ENCODE measurements at places on chromosomes 2 and 18. TPM values are rescaled to one million over a fixed set of nuclear protein-coding genes. Genes with fewer than 3 reads are reported as not detected.

Gene IKZF2
- 0.68 TPM for total RNA-seq

Gene ID2
- total RNA-seq = 80.4 TPM

Gene KCNF1
- not detected for total RNA-seq

Gene SIX2
- total RNA-seq = 0.06 TPM

Gene TMEM37
- 1.5 TPM for total RNA-seq

Gene SEMA4C
- 18.0 TPM for total RNA-seq

Gene EGR4
- total RNA-seq = not detected

GRCh38 chr2:173644146-173644545 is 289.5 kb downstream of the CDCA7 start:
- peak; percentile 13 for DNase-seq

DNA sequence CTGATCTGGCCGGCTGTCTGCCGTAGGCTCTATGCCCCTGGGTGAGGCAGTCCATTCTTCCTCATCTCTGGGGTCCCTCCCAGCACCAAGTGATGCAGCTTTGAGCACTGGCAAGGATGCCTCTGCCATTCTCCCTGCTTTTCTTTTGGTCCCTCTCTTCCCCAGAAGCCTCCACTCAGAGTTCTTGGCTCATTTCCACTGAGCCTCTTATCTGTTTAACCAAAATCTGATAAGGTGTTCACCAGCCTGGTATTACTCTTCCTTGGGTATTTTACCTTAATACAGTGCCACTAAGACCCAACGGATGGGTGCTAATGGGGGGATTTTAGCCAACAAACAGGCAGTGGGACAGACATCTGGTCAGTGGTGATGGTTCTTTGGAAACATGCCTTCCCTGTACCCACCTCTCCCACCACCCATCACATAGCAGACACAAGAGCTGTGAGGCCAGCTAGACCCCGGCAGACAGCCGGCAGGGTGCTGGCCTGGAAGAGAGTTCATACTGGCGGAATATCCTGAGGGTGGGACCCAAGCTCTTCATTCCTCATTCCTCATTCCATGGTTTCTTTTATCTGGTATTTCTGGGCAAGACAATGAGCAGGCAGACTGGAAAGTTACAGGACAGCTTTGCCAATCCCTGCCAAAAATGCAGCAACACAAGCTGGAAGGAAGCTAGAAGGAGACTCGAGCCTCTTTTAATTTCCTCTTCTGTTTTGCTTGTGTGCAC is 34.6 kb downstream of the ZBTB7C start:
- no peak for DNase-seq

DNA sequence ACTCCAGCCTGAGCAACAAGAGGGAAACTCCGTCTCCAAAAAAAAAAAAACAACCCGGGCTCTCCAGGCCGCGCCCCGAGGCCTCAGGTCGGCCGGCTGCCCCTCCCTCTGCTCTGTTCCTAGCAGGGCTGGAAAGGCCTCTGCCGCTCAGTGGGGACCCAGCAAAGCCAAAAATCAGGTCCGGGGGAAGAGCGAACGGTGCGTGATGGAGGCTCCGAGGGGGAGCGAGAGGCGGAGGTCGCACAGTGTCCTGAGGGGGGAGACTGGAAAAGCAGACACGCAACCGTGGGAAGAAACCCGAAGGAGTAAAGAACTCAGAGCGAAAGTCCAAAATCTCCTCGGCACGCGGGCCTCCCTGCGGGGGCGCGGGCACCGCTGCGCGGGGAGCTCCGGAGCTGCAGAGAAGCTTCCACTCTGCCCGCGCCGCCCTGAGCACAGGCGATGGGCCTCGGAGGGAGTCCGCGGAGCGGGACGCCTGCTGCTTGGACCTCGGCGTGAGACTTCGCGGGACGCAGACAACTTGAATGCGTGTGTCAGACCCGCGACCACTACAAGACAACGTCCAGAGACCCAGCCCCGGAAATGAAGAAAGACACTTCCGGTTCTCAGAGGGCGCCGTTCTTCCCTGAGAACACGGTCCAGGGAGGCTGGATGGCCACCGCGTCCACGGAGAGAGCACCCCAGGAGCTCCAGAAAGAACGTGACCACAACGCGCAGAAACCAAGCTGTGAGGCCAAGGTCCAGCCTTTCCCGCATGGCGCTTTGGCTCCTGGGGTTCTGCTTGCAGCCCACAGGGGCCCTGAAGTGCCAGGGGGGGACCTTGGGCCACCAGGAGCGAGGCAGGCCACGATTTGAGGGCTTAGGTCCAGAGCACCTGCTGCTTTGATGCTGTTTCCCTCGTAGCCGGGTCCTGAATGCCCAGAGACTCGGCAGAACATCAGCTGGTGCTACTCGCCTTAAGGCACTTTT is 219.8 kb downstream of the DPP10 start:
- no peak for DNase-seq

DNA sequence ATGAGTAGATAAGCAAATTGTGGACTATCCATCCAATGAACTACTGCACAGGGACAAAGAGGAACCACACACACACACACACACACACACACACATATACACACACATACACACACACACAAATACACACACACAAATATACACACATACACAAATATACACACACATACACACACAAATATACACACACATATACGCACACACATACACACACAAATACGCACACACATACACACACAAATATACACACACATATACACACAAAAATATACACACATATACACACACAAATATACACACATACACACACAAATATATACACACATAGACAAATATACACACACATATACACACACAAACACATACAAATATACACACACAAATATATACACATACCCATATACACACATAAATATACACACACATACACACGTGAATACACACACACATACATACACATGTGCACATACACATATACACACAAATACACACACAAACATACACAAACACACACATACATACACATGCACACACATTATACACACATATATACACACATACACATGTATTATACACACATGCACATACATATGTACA is 19.8 kb upstream of the EFHD1 start:
- DNase-seq = no peak

GRCh38 chr2:48694149-48694548 is 61.4 kb downstream of the LHCGR start:
- DNase-seq = no peak

GRCh38 chr2:8611246-8611645 is 70.6 kb upstream of the ID2 start:
- DNase-seq = no peak

- DNase-seq = no peak
Observed at GRCh38 chr2:111106706-111107105, 14.0 kb upstream of the BCL2L11 start.

DNA sequence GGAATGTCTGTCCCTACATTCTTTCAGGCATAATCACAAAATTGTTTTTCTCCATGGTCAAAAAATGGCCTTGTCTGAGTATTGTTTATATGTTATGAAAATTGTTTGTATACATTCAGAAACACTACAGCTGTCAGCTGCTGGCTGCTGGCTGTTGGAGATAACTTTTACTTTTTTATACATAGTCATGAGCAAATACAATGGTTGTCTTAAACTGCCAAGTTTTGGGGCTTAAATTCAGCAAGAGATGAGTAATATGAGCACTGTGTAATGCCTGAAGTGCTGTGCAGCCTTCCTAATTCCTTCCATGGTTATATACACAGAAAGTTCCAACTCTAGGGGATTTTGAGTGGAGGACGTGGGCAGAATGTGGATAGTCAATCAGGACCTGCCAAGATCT is 168.9 kb upstream of the RMP24 start:
- DNase-seq = no peak

DNA sequence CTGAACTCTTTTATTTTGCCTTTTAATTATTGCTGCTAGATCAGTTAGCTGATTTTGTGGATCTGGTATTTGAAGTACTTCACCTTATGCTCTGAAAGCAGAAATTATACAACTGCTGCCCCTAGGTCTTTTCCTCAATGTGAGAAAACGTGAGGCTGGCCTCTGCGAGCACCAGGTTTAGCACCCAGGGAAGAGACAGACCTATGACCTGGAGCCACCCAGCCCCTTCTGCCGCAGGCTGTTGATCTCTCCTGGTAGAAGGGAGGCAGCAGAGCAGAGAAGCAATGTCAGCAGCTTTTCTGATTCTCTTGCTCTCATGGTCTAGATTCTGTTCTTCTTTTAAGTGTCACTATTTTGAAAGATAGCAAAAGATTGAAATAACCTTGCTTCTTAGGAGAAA is 19.9 kb downstream of the TRAPPC12 start:
- no peak for DNase-seq

- DNase-seq = no peak
Observed at GRCh38 chr2:235168174-235168979, 216.6 kb downstream of the SH3BP4 start.

DNA sequence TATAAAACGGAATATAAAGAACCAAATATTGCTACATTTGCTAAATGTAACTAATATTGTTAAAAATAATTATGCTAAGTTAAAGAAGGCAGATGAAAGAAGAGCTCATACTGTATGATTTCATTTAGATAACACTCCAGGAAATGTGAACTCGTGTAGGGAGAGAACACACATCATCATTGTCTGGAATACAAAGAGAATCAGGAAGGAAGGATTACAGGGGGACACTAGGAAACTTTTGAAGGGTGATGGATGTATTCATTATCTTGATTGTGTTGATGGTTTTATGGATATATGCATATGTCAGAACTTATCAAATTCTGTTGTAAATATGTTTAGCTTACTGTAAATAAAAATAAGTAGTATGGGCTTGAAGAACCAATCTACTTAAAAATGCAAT is 104.1 kb upstream of the TRIB2 start:
- DNase-seq = no peak

DNA sequence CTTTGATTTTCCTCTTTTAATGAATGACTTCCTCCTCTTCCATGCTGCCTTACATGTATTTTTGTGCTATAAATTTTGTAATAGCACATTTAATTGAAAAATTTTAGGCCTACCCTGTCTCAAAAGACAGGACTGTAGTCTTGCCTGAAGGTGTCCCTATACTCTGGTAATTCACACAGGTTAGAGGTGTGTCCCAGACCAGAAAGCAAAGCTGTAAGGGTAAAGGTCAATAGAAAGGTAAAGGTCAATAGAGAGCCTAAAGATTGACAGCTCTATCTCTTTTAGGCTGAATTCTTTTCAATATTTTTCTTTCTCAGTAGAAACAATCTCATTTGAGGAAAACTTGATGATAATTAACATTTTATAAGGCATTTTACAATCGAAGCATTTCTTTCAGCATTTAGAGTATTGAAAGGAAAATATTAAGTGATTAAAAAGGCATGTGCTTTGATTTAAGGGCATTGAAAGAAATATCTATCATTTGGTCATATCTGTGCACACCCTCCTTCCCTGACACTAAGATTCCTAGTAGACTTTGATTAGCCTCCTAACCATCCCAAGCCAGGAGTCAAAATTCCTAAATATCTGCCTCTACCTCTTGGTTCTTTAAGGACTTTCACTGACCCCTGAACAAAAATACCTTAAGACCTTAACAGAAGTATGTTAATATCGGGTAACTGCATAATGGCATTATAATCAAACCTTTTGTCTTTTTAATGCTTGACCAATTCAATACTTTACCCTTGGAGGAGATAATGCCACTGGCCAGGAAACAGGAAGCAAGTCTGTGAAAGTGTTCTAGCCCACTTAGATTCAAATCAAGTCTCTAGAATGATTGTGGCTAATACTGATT is 161.8 kb upstream of the DTNA start:
- no peak for DNase-seq

DNA sequence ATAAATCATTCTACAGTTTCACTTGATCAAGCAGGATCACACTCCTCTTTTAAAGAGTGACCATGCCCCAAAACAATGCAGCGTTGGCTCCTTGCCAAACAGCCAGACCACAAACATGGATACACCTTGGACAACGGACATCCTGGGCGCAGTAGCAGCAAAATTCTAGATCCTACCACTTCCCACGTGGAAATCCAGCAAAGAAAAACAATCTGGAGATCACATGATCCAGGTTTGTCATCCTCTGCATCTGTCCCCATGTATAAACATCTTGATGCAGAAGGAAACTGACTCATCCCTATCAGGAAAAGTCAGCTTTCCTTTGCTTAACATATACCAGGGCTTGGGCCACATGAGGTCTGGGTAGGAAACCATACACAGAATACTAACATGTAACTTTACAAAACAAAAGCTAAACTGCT is 53.1 kb downstream of the ZNF521 start:
- DNase-seq = peak; percentile 90

DNA sequence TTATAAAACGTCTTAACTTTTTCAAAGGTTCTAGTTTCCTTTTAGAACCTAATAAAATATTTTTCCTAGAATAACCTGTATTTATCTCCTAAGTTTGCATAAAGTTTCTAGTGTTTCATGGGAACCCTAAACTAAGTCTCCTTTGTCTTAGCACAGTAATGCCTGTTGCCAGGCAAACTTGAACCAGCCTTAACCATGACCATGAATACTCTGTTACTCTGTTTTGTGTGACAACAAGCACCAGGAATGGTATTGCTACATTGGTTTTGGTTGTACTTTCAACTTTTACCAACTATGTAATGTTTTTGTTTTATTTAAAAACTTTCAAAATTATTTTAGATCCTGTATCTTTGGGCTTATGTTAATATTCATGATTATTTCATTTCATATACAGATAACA is 137.6 kb downstream of the CERS6 start:
- DNase-seq = no peak

DNA sequence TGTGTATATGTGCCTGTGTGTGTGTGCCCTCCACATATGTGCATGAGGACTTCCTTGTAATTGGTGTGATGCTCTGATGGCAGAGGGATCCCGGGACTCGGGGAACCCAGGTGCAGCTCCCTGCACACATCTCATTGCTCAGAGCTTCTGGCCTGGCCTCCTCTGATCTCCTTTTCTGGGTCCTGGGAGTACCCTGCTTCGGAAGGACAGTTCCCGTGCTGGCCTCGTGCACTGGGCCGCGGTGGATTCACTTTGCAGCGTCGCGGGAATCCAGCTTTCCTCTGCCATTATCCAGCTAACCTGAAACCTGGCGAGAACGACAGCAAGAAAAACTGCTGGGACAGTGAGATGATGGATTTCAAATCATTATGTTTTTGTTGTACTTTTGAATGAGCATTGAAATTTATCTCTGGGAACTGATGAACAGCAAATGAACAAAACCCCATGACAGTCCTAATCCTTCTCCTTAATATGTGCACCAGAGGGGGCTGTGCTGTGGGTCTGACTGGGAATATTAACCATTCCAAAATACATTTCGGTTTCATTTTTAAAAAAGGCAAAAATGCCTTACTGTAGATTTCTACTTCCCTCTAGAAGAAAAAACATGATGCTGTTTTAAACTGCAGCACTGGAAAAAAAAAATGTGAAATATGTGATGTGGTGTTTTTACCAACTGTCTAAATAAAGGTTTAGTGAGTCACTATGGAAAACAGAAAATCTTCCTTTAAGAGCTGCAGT is 78.2 kb downstream of the PTGR3 start:
- DNase-seq = no peak

DNA sequence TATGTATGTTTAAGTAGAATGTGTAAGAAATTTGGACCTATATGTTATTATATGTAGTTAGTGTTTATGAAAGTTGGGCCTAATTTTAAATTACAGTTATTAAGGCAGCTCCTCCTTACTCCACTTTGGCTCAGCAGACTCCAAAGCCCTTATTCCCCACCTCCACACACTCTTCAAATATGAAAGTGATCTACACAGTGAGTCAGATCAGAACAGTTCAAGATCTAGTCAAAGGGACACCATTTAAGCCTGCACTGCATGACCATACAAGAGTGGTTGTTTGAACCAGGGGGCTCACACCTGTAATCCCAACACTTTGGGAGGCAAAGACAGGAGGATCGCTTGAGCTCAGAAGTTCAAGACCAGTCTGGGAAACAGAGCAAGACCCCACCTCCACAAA is 21.2 kb upstream of the PMAIP1 start:
- no peak for DNase-seq
